ENCODE measurements at places on chromosomes 5 and 9. TPM values are rescaled to one million over a fixed set of nuclear protein-coding genes. Genes with fewer than 3 reads are reported as not detected.

GRCh38 chr5:170302653-170303501, 5.3 kb upstream of the LCP2 start:
- DNase-seq: no peak

DNA sequence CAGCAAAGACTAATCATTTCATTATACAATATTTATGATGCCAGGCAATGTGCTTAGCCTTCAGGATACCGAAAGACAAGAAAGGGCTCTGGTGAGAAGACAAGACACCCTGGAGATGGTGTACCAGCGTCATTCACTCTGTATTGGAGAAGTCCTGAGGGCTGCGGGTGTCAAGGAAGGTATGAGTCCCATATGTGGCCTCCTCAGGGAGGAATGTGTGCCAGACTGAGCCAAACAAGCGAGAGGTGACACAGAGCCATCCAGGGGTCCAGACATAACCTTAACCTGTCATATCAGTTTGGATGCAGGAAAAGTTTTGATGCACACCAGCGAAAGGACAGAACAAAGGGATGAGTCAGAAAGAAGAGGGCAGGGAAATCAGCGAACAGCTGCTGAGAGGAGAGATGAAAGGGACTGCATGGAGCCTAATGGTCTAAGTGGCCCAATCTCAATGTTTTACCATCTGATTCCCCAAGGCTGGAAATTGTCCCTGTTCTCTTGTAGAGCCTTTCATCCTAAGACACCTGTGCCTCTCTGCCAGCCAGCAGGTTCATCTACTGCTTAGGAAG, 38.9 kb downstream of the ADRA1B start:
- DNase-seq: no peak

- DNase-seq: no peak
Observed at GRCh38 chr5:178793151-178793550, 62.7 kb upstream of the ZNF354A start.

DNA sequence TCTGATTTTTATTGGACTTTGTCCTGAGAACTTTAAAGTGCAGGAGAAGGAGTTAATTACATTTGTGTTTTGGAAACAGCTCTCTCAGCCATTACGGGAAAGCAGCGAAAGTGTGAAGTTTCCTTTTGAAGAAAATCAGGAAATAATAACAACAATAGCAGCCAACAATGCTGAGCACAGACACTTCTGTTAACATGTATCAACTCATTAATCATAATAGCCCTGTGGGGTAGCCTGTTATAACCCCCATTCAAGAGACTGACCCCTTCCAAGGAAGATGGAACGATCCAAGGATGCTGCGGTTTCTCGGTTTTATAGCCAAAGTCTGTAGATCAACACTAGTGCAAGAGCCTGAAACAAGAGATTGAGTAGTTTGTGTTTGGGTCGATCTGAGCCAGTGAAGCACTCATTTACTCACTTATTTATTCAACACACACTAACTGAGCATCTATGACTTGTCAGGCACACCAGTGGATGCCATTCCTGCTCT, 195.5 kb downstream of the DRD1 start:
- DNase-seq: no peak

Gene TBC1D13
- 25.0 TPM for polyA plus RNA-seq

Gene LOX
- 662 TPM for polyA plus RNA-seq

GRCh38 chr9:94498801-94499453, 56.0 kb upstream of the PCAT7 start:
- DNase-seq: no peak

- DNase-seq: peak; percentile 61
Observed at GRCh38 chr5:40798801-40799210, 632 bp upstream of the PRKAA1 start.

DNA sequence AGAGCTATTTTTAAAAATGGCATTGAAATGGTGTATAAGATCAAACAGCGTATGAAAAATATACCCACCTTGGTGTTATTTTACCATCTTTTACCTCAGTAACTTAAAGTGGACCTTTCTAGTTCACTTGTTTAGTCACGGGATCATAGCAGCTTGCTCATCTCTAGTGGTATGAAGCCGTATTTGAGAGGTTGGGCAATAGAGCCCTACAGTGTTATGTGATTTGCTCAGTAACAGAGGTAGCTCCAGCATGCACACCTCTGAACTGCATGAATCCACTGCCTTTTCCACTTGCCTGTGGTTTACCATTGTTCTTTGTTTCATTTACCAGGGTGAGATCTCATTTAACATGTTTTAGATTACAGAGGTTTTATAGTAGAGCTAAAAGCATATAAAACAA, 134.4 kb downstream of the ATG10 start:
- peak; percentile 32 for DNase-seq

DNA sequence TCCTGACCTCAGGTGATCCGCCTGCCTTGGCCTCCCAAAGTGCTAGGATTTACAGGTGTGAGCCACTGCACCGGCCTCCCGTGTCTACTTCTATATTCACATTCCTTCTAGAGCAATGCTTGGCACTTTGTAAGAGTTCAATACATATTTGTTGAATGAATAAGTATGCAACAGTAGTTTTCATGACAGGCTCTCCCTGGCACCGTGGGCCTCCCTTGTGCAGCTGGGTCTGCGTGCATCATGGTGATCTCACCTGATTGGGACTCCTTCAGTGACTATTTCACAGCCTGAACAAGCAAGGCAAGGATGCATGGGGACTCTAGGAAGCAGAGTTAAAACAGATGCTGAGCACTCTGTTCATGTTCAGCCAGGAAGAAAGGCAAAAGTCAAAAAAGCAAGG, 6.8 kb upstream of the ZBTB34 start:
- peak; percentile 71 for DNase-seq

- DNase-seq: no peak
Observed at GRCh38 chr5:172708183-172708505, 62.9 kb downstream of the DUSP1 start.

- DNase-seq: no peak
Observed at GRCh38 chr9:1434052-1434767, 384.1 kb downstream of the DMRT2 start.

- DNase-seq: peak; percentile 95
Observed at GRCh38 chr9:110050925-110051355, 157.0 kb downstream of the C9orf152 start.

- DNase-seq: peak; percentile 91
Observed at GRCh38 chr5:55668356-55668755, 43.8 kb downstream of the SLC38A9 start.

Gene GOLM1
- 46.0 TPM for polyA plus RNA-seq

GRCh38 chr5:38725371-38725865, 120.4 kb upstream of the OSMR start:
- DNase-seq: no peak

- peak; percentile 63 for DNase-seq
Observed at GRCh38 chr9:37464426-37465248, 613 bp downstream of the ZBTB5 start.

- no peak for DNase-seq
Observed at GRCh38 chr5:102713278-102713677, 41.8 kb upstream of the PAM start.

Gene NTRK2
- polyA plus RNA-seq: 0.02 TPM

DNA sequence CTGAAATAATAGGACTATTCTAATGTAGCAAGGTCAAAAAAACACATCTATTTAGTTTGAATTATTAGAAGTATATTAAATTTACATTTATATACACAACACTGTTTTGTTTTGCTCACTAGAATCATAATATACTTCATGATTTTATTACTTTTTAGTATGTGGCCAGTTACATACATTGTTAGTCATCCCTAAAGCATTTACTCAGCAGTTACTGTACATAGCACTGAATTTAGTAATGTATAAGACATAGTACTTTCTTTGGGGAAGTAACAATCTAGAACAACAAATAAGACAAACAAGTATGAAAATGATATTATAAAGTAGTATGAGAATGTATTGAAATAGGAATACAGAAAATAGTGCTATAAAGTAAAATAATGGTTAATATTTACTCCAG, 28.2 kb downstream of the ERCC8 start:
- DNase-seq: peak; percentile 56

GRCh38 chr5:98128271-98128670, 645.2 kb upstream of the RGMB start:
- DNase-seq: no peak

DNA sequence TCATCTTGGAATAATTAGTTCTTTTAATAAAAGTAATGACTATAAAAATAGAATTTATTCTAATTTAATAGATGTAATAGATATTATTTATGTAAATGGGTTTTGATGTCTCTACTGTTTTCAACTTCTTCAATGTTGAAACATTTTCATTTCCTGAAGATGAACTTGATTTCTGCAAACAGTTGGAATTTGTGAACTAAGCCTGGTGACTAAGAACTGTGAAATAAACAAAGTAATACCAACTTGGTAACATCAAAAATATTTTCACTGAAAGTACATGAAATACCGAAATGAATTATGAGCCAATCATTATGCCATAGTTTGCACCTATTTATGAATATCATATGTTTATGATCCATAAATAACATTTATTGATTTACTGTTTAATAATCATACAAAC, 143.8 kb upstream of the FGF10 start:
- no peak for DNase-seq

Gene BNC2
- polyA plus RNA-seq: 15.5 TPM

DNA sequence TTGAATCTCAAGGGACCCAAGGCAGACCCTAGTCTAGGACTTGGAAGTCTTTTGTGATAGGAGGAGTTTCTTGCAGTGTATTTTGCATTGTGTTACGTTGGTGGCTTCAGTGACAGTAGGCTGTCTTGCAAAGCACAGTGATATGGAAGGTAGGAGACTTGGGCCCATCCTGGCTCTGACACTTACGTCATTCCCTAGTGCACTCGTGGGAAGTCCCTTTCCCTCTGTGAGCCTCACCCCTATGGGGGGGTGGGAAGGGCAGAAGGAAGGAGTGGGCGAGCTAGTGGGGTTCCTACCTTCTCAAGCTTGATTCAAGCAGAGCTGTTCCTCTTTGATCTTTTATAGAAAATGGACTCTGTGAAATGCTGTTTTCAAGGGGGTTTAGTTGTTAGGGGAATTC, 9.2 kb upstream of the TEX53 start:
- DNase-seq: no peak

GRCh38 chr9:115615000-115615401, 497.0 kb upstream of the TNC start:
- peak; percentile 45 for DNase-seq

- DNase-seq: peak; percentile 62
Observed at GRCh38 chr5:106019261-106019660, 1651.5 kb downstream of the EFNA5 start.

DNA sequence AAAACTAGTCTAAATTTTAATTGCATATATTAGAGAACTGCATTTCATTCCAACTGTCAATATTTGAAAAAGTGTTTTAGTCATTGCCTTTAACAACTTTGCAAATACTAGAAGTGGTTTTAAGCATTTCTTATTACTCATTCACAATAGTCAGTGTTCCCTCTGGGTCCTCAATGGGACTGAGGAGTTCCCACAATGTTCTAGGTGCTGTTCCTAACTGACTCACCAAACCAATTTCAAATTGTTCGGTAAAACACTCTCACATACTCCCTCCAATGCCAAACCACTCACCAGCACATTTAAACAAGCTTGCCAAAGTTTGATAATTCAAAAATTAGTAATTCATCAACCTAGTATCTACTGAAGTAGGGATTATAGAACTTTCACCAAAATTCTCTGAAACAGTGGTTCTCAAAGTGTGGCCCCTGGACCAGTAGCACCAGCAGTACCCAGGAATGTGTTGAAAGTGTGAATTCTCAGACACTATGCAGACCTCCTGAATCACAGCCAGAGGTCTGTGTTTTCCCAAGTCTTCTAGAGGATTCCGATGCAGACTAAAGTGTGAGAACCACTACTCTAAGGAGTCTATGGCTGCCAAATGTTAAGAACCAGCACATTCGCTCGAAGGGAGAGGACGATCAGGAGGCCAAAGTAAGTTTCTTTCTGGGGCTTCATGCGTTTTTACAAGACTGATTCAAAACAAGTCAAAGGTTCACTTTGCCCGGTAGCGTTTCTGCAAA, 72.8 kb downstream of the APBA1 start:
- no peak for DNase-seq

DNA sequence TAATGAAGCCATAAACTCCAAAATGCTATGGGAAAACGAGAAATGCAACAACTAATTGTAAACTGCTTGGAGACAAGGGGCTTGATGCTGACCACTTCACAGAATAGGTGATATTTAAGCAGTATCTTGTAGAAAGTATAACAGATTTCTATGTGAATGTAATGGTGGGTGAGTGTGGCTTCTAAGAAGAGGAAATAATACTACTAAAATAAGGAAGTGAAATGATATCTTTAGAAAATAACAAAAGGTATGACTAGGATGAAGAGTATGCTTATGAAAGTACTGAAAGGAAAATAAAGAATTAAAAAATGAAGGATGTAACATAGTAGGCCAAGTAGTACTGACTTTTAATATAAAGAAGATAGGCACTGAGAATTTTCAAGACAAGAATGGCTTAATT, 94.2 kb downstream of the AGTPBP1 start:
- no peak for DNase-seq

DNA sequence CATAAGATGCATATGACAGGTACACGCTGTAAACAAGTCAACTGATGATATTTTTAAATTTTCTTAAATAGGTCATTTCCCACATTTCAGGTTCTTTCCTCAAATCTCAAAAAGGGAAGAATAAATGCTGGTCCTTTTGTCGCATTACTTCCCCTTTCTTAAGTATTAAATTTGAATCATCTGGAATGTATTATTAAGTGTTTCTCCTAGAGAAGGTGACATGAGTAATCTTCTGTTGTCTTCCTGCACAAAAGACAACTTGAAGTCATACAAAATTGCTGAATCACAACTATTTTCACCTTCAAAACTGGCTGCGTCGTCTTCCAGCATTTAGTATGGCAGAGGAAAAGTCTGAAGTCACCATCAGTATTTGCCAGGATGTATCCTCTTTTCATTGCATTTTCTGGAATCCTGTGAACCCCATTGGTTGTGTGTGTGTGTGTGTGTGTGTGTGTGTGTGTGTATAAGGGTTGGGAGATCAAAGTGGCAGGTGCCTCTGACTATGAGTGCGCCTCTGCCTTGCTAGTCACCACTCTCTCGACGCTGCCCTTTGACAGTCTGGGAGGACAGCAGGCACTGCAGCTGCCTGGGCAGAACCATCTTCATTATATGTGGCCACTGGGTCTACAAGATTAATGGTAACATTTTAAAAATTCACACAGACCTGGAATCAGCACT, 86.9 kb downstream of the MVB12B start:
- no peak for DNase-seq

DNA sequence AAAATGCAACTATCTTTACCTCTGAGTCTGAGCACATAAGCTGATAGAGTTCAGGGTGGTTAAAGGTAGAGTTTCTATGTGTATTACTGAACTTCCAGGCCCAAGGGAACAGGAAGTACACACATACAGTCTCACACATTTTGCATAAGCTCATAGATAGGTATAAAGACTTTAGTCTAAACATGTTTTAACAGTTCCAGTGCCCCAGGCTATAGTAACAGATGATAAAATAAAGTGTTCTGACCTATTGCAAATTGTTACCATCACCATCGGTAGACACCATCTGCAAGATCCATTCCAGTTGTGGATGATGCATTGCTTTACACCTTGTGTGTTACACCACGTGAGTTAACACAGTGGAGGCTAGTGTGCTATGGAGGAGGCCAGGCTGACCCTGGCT, 95.8 kb downstream of the TMEM174 start:
- no peak for DNase-seq

All from IMR-90 (cell line).